ENCODE measurements at places on chromosomes 1 and 21. TPM values are rescaled to one million over a fixed set of nuclear protein-coding genes. Genes with fewer than 3 reads are reported as not detected.

DNA sequence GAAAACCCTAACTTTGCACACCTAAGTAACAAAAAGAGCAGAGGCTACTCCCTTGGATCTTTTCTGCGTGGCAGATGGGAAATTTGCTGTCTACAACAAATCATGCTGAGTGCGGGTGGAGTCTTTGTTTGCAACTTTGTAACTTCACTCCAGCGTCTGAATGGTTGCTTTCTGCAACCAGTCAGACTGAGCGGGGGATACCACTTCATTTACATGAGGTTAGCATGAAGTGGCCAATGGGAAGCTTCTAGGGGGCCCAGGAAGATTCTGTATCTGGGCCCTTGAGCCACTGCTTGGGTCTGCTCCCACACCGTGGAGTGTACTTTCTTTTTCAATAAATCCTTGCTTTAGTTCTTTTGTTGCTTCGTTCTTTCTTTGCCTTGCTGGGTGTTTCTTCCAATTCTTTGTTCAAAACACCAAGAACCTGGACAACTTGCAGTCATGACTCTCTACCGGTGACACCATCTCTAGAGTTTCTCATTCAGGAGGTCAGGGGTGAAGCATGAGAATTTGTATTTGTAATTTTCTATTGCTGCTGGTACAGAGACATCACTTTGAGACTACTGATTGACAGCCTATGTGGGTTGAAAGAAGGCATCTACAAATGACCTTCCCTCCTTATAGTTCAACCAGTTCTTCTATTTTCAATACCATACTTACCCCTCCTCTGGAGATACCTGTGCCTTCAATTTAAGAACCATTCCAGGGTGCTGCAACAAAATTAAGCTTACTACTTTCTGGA lies 55.8 kb upstream of the RC3H1 start:
- no peak for DNase-seq

- peak; percentile 96 for DNase-seq
Observed at GRCh38 chr1:225754940-225755641, 22.5 kb upstream of the SRP9 start.

- no peak for DNase-seq
Observed at GRCh38 chr1:231396643-231397042, 25.4 kb downstream of the EGLN1 start.

DNA sequence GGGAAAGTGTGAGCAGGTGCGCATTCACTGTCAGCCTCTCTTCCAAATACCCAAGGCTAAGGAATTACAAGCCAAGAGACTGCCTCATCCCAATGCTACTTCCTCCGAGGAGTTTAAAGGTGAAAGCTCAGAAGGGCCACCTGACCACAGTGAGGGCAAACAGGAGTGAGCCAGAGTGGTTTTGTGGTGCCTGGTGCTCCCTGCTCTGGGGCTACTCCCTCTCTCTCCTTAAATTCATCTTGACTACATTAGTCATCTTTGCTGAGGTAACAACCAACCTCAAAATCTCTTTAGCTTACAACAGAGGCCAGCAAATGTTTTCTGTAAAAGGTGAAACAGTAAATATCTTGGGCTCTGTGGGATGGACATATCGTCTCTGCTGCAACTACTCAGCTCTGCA lies 14.2 kb upstream of the ZBTB8A start:
- DNase-seq, result no peak

DNA sequence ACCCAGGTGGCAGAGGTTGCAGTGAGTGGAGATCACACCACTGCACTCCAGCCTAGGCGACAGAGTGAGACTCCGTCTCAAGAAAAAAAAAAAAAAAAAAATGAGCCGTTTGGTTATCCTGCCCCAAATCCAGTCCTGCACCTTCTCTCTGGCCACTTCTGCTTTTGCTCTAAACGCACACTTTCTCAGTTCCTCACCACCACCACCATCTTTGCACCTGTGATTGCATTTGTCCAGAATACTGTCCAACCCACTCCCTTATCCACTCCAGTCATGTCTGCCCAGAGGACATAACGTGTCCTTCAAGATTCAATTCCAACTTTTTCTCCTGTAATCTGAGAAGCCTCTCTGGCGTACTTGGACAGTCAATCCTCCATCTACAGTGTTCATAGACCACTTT lies 2.2 kb upstream of the NEK2 start:
- DNase-seq, result no peak

GRCh38 chr21:41407541-41408460 lies 18.2 kb upstream of the MX1 start:
- DNase-seq, result no peak

- no peak for DNase-seq
Observed at GRCh38 chr1:9761855-9762254, 61.9 kb downstream of the CLSTN1 start.

DNA sequence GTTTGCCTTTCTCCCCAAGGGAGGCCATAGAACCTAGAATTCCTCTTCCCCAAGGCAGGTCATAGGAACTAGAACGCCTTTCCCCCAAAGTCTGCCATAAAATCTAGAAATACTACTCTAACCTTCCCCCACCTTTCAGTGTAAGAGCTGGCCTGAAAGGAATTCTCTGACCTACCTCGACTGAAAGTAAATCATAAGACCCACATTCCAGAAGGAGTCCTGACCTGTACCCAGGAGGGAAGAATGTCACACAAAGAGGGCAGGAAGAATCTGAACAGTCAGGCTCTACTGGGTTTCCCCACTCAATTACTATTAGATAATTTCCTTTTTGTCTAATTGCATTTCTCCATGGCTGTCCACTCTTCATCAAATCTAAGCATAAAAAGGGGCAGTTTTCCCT lies 5.7 kb upstream of the ATG4C start:
- no peak for DNase-seq

DNA sequence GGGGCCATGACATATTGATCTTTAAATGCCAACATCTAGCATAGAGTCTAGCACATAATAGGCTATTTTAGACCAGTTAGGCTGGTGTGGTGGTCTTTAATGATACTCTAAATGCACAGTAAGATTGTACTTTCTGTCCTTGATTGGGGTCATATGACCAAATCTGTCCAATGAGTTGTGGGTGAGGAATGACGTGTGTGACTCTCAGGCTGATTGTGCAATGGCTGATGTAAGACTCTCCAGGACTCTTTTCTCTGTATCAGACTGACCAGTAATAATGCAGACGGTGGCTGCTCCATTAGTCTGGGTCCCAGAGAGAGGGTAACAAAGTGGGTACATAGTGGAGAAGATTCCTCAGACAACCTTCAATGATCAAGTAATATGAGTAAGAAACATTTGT lies 541.6 kb upstream of the CAMK1G start:
- peak; percentile 4 for DNase-seq

DNA sequence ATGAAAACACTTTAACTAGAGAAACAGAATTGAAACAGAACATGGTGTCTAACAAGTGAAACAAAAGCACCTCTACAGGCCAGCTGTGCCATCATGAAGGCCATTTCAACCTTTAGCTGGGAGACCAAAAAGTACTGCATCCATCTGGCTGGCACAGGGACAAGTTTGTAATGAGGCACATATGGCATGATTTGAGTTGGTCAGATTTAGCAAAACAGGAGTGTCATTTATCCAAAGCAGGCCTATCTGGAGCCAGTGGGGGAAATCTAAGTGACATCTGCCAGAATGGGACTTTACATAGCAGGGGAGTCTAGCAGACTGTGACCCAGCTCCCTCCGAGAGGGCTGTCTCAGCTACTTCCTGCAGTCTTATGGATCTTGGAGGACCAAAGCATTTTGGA lies 51.9 kb downstream of the DNTTIP2 start:
- peak; percentile 42 for DNase-seq

DNA sequence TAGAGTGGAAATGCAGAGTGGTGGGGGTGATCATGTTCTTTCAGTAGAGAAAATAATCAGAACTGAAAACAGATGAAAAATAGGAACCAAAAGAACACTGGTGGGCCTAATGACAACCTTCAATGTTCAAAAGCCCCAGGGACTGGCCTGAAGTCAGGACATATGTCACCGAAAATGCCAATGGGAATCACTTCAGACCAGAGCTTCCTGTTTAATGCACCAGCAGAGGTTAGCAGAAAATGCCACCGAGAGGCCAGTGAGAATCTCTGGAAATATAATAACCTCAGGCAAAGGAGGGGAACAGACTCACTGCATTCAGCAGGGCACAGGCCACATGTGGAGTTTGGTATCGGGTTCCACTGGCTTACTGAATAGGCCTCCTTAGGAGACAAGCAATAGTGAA lies 15.9 kb upstream of the CD58 start:
- DNase-seq, result no peak

- DNase-seq, result peak; percentile 59
Observed at GRCh38 chr1:201490708-201491131, 16.2 kb downstream of the CSRP1 start.

GRCh38 chr1:228848406-228848805 lies 113.1 kb downstream of the RHOU start:
- DNase-seq, result no peak

GRCh38 chr1:42422737-42423136 lies 33.1 kb downstream of the ZMYND12 start:
- no peak for DNase-seq

DNA sequence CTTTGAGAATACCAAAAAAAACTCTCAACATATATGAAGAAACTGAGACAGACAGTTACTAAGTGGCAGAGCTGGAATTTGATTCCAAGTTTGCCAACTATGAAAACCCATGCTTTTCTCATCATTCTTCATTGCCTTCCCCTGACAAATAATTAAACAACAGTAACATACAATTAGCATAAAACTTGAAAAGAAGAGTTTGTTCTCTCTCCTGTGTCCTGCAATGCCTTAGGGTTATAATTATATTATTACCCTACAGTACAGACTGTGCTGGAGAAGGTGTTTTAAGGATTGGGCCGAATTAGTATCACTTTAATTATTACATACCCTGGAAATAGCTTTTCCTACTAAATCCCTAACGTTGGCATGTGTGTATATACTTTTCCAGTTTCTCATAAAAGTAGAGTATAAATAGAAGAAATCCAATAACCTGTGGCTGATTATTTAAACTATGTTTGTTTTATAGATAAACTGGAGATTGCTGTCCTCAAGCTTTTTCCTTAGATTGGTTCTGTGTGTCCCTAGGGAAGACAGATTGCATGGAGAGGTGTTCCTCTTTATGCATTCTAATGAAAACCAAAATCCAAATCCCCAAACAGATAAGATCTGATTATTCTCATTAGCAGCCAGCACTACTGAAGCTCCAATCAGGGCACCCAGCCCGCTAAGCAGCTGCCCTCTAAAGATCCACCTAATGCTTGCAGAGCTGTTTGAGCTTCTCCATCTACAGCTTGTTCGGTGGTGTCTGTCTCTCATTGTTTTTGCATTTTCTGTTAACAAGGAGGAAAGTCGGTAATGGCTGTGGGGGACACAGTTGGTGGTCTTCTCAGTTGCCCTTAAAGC lies 156.3 kb downstream of the TM2D1 start:
- DNase-seq, result no peak

DNA sequence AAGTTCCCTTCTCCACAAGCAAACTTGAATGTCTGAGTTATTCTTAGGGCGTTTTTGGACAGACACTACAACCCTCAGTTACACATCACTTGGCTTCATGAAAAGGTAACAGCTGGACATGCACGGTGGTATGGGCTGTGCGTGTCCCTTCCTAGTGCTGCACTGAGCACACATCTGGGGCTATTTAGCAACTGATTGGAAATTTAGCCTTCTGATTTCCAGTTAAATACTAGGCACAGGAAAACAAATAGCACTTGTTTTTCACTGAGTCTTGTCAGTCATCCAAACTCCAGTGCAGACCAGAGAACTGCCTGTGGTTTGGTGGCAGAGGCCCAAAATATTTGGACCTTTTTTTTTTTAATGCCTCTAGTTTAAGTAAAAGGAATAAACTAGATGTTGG lies 134.7 kb downstream of the TGFBR3 start:
- peak; percentile 91 for DNase-seq

- DNase-seq, result peak; percentile 57
Observed at GRCh38 chr1:32335790-32336590, at the start of gene MARCKSL1. Gene MARCKSL1 (minus strand): TSS chr1:32336233. CDS start chr1:32336033, 200 bp downstream.

GRCh38 chr1:6872573-6873261 lies 87.5 kb downstream of the CAMTA1 start:
- peak; percentile 57 for DNase-seq

DNA sequence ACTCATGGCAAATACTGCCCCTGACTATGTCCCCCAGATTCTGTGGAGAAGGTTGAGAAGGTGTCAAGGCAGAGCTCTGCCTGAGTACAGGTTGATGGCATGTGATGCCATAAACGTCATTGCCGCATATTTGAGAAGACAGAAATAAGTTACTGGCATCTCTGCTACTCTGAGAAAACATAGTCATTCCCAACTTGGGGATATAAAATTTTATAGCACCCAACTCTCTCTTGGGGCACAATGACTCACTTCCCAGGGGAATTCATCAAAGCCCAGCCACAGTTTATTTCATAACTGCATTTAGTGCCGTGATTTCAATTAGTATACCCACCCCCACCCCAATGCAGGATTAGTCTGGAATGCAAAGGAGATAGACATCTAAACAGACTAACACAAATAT lies 101.9 kb upstream of the TNR start:
- DNase-seq, result no peak

DNA sequence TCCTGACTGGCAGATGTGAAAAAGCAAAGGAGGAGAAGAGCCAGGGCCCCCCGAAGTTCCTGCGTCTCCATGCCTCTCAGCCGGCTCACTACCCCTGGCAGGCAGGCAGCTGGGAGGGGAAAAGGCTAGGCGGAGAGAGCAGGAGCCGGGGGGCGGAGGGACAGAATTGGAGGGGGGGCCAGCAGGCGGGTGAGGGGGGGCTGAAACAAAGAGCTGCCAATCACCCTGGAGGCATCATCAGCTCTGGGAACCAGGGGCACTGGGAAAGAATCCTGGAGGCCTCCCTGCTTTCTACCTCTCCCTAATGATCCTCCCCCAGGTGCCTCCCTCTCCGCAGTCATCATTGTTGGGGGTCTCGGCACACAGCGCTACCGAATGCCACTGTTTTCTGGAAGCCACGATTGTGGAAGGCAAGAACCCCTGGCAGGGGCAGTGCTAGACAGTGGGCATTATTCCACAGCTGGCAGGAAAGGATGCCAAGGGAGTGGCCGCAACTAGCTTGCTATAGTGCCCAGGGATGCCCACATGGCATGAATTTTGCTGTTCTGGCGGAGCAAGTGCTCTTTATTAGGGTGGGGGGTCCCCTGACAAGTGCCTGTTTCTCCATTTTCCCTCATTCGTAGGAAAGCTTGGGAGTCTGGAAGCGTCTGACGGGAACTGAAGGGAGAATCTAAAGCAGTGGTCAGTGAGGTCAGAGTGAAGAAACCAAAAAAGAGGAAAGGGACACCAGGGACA lies at the start of gene THBS3:
THBS3 (minus strand) TSS at position 92 of the 735 bp plus-strand sequence; CDS start at position 71, 21 bp downstream.
- DNase-seq, result peak; percentile 48

- DNase-seq, result no peak
Observed at GRCh38 chr1:42567038-42567437, 91.2 kb upstream of the PPIH start.

- no peak for DNase-seq
Observed at GRCh38 chr21:31509194-31510017, 150.1 kb upstream of the SOD1 start.

The HAO2 gene
- total RNA-seq, result not detected

The TNFRSF8 gene
- 0.09 TPM for total RNA-seq

The PLPPR5 gene
- not detected for total RNA-seq

The CCDC30 gene
- total RNA-seq, result 5.8 TPM

The PTGFR gene
- 77.5 TPM for total RNA-seq

The LIPI gene
- not detected for total RNA-seq

The IBA57 gene
- 16.9 TPM for total RNA-seq

The CFHR4 gene
- not detected for total RNA-seq

The OR2T11 gene
- not detected for total RNA-seq

The OR2L8 gene
- not detected for total RNA-seq

The SHE gene
- total RNA-seq, result 0.49 TPM

Measured in fibroblast of the aortic adventitia (primary cell).